ENCODE measurements at places on chromosomes 12 and 14.
A peak's percentile ranks its signal among the peaks of the same experiment; 100 is the strongest.

GRCh38 chr14:103514596-103515421, 7.8 kb downstream of the CKB start:
- no peak for DNase-seq

DNA sequence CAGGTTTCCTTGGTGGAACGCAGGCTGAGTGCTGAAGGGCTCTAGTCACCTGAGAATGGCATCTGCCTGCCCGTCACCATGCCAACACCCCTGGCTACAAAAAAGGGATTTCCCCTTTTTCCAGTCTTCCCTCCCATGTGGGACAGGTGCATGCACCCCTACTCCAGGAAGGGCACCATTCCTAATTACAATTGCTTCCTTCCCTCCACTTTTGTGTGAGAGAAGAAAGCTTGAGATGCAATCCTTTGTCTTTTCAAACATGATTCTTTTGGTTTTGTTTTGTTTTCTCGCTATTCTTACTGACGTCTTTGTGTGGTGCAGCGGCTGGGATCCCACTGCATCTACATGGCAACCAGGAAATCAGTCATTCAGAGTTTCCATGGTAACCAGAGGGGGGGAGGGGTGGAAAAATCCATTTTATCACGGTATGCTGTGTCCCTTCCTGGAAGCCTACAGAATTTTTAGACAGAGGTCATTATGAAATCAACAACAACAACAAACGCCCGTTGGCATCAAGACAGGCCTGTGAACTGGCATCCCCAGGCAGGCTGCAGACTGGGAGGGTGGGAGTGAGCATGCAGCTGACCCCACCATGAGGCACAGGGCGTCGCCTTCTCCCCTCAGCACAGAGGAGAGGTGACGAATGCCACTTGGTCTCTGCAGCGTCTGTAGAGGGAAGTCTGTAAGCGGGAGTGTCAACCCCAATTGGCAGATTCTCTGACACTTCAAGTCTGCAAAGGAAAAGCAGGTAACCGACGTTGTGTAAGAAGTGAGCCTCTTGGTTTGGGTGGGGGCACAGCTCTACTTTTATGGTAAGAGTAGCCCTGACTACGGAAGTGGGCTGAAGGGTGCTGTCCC, 13.6 kb upstream of the GNG2 start:
- peak; percentile 67 for DNase-seq

- DNase-seq, result no peak
Measured at GRCh38 chr12:52515319-52515646, 4.9 kb downstream of the KRT5 start.

- DNase-seq, result no peak
Measured at GRCh38 chr12:76268267-76268666, 79.9 kb downstream of the BBS10 start.

DNA sequence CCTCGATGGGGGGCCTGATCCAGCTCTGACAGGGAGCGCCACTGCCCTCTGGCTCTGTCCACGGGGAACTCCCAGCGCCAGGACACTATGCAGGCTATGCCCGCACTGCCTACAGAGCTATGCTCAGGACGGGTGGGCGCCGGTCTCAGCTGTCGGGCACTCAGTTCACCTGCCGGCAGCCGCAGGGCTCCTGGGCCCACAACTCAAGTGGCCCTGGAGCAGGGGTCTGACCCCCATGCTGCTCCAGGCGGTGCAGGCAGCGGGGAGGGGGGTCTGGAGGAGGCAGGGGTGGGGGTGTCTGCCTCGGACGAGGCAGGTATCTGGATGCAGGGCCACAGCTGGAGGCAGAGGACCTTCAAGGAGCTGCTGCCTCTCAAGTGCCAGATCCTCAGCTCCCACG, 28.5 kb upstream of the NUDT14 start:
- no peak for DNase-seq

GRCh38 chr12:109542876-109543275, 30.4 kb downstream of the MMAB start:
- DNase-seq, result no peak

GRCh38 chr14:70282666-70283065, 76.8 kb downstream of the COX16 start:
- no peak for DNase-seq

DNA sequence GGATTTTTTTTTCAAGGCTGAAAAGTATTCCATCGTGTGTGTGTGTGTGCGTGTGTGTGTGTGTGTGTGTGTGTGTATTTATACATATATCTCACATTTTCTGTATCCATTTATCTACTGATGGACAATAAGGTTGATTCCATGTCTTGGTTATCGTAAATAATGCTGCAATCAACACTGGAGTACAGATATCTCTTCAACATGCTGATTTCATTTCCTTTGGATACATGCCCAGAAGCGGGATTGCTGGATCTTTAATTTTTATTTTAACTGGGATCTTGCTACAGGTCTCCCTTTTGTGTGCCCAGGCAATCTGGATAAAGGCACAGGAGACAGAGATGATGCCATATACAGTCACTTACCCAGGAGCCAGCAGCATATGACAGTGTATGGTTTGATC, 338.1 kb downstream of the SOX5 start:
- DNase-seq, result no peak

Measured in activated B cell treated with CpG ODN at 0.5 μM for 24 hours (primary cell).